ENCODE measurements at places on chromosomes 3 and 15.

DNA sequence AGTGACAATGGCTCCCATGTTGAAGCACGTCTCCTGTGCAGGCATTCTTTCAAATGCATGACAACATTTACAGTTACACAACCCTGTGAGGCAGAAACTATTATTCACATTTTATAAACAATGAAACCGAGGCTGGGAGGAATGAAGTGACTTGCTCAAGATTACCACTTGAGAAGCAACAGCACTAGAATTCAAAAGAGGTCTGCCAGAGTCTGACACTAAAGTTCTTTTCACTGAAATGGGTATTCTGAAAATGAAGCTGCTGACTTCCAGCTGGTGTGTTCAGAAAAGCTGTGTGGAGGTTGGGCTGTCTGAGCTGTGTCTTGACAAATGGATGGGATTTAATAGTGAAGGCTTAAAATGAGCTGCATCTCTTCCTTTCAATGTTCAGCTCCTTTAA is 104.4 kb downstream of the THSD4 start:
- DNase-seq = no peak

GRCh38 chr15:42996871-42997270 is 76.3 kb upstream of the TTBK2 start:
- DNase-seq = no peak

GRCh38 chr15:65085990-65086679 is 9.6 kb downstream of the KBTBD13 start:
- DNase-seq = no peak

DNA sequence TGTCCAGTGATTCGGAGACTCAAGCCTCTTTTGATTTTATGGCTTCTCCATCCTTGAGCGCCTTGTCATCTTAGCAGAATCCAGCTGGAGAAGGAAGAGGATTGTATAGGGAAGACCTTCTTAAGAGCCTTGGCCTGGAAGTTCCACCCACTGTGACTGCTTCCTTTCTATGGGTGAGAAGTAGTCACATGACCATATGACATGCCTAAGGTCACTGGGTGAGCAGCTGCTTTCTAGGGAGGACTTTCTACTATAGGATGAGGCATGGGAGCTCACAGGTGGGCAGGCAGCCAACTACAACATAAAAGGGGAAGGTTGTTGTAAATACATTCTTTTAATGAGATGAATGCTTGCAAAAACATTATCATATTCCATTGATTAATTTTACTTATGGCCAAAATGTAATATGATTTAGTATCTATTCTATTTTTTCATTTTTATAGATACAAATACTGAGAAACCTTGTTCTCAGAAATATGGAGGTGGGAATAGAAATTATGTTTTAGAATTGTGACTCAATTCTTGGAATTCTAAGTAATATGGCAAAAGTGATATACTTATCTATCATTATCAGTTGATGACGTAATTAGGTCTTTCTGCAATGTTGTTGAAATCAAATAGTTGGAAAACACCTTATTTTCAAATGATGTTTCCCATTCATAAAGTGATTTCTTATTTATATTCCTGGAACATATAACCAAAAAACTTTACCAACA is 53.6 kb upstream of the MINAR1 start:
- DNase-seq = no peak

- no peak for DNase-seq
Measured at GRCh38 chr3:88991496-88991895, 115.9 kb upstream of the EPHA3 start.

GRCh38 chr3:140097874-140098635 is 163.1 kb downstream of the CLSTN2 start:
- DNase-seq = no peak

DNA sequence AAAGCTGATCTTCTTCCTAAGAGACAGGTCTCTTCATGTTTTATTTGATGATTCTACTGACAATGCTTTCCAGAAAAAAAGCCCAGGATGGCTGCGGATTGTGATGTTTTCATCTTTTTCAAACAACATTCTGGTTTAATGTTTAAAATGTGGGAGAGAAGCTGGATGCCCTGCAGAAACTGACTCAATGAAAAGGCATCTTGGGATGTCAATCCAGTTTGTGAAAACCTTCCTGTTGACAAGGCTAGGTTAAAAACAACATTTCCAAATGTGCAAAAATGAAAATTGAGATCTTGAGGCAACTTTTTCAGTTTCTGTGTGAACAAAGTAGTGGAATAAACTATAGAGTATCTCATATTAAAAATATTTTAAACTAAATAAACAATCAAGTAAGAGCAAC is 156.0 kb upstream of the MRPL3 start:
- DNase-seq = no peak

DNA sequence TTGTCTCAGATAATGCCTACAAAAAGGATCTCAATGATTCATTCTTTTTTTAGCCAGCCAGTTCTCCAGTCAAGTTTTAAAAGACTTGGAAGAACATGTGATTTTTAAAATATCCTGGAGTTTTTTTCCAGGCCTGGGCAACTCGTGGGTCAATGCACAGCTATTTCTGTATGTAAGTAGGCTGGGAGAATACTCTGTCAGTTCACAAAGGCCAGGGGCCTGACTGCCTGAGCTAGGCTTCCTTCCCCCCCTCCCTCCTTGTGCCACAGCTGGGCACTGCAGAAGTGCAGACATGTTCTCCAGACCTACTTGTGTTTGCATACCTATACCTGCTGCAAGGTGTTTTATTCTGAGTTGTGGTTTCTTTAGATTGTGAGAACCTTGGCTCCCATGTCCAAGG is 43.7 kb downstream of the CTDSPL start:
- no peak for DNase-seq

DNA sequence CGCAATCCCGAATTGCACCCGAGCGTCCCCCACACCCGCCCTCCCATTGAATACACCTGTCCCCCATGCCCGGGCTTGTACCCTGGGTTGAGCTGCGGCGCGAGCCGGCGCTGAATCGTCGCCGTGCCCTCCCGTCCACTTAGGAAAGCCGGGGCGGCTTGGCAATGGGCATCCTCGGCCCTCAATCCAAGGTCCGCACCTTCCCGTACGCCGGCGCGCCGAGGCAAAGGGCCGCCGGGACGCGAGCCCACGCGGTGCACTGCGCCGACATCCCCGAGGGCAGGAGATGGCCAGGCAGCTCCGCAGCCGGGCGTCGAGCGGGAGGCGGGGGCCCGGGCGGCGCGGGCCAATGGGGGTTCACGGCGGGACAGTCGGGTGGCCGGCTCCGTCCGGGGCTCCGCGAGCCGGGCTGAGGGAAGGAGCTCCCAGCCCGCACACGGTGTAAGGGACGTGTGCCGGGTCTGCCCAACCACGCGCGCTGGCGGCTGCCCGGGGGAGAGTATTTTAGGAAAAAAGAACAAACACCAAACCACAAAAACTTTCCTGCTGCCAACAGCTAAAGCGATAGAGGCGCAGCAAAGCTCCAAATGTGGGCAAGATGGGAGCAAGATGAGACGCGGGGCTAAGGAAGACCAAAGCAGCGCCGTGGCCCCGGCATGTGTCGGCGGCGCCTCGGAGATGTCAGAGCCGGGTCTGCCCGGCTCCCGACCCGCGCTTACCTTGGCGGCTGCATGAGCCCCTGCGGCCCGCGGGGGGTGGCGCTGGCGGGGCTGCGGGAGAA is 621 bp downstream of the RGMA start:
- DNase-seq = no peak

DNA sequence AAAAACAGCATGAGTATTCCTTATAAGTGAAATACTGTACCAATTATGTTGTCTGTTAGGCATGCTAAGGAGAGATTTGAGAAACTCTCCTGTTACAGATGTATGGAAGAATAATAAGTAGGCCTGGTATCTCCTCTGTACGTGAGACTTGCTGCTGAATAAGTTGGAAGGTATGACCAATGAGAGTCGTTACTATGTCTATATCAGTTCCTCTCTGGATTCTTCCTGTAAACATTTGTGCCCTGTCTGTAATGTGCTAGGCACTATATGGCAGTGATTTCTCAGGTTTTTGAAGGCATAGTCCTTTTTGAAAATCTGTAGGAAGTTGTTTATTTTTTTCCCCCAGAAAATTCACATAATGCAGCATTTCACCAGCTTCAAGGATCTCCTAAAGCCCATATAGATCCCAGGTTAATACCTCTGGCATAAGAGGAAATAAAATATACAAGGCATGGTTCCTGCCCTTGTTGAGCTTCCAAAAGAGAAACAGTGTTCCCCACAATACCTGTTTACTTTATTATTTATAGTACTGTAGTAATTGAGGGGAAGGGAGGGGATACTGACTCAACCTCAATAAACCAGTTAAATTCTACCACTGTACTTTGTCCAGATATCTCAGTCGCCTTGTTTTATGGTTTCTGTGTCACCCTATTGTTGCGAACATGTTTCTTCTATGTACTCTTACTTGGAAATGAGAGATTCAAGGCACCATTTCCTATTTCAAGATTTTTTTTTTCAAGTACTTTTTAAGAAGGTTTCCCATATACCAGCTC is 28.6 kb downstream of the MAP2K5 start:
- DNase-seq = no peak

DNA sequence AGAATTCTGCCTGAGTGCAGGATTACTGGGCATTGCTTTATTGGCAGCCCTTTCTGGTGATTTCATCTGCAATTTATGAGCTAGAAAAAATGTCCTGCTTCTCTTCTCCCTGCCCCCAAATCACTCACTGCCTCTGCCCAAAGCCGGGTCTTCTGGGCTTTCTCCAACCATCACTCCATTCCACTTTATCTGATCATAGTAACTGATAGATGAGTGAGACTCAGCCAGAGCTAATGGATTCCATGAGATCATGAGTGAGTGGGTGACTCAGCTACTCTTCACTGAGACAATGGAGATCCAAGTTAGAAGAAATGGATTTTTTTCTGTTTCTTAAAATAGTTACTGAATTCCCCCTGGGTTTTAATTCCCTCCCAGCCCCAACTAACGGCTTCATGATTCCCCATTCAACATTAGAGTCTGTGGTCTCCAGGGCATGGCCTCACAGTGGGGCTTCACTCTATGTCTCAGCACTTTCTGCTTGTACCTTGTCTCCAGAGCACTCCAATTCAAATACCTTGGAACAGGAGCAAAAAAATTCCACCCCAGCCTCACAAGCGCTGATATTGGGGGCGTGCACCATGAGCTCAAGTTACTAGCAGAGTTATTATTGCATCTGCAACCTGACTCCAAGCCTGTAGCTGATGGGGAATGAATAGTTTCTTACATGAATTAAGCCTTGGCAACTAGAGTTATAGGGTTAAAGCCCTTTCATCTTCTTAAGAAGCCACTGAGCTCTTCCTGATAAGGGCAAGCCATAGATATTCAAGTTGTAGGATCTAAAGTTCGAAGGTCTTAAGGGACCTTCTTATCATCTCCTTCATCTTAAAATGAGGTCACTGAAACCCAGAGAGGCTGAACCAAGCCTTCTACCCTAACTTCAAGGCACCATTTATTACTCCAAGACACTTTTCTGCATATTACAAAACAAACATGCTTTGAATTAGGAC is 85.9 kb downstream of the AGBL1 start:
- no peak for DNase-seq

DNA sequence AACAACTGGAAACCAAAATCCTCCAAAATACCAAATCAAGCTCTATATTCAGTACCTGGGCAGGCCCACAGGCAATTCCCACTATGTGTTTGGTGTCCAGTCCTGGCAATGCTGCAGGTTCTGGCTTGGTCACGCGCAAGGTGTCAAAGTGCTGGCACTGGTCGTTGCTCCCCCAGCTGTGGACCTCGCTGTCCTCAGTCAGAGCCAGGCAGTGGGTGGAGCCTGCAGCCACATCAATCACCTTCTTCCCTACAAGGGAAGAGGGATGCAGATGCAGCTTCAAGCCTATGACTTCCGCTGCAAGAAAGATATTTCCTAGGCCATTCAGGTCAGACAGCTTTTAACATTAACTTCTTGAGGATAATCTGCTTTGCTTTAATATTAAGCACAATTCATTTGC is 61.3 kb downstream of the HERC2 start:
- DNase-seq = no peak

GRCh38 chr3:21508246-21508645 is 242.8 kb downstream of the ZNF385D start:
- no peak for DNase-seq

DNA sequence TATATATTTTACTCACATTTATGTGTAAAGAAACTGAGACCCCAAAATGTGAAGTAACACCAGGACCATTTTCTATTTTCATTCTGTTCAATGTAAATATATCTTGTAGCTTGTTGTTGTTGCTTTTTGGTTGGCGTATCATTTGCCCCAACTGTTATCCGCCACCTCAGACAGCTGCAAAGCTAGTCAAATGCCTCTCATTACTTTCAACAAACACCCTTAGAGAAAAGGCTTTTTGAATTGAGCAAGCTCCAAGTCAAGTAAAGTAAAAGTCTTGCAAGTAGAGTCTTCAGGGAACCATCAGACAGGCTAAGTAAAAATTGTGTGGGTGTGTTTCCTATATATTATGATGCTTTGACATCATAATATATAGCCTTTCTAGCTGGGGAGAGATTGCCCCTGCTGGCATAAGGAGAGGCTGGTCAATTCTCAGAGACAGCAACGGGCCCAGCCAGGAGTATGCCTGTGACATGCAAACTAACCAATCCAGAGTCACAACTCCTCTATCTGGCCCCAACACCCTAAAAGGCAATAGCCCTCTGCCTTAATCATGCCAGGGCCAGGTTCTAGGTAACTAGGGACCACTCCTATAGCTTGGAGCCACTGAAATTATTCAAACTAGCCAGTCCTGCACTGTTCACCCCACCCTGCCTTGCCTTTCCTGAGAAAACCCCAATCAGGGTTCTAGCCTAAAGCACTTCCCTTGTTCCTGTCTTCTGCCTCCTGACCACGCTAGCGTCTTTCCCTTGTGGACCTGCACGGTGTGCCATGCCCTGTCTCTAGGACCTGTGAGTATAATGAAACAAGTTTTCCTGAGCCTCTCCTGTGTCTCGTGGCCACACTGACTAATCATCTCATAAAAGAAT is 75.6 kb downstream of the RAD18 start:
- no peak for DNase-seq

GRCh38 chr3:52503788-52504424 is 8.8 kb downstream of the STAB1 start:
- no peak for DNase-seq

- DNase-seq = no peak
Measured at GRCh38 chr3:60182697-60183096, 1068.6 kb downstream of the FHIT start.

DNA sequence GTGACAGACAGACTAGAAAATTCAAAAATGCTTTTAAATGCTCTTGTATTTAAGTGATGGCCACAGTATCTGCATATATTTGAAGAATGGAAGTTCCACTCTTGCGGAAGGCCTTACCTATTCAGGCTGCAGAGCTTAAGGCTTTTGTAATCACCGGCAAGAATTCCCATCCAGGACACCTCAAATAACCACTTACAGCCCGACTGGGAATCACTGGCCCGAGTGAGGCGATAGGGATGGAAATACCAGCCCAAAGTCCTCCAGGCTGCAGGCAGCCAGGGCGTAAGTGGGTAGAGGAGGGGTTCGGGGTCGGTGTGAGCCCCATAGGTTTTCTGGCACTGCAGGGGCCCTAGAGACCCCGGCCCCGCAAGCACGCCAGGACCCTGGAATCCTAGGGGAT is 9.5 kb downstream of the CMTM7 start:
- no peak for DNase-seq

Measured in NCI-H1436 treated with DMSO at 0.1 percent for 48 hours (cell line).